ENCODE measurements at places on chromosomes 7 and 10. TPM values are rescaled to one million over a fixed set of nuclear protein-coding genes. Genes with fewer than 3 reads are reported as not detected.
A peak's percentile ranks its signal among the peaks of the same experiment; 100 is the strongest.

- H3K27ac ChIP-seq: no peak overlapping the region
- H3K36me3 ChIP-seq: no peaks in the 10 kb centered on the region
- H3K27me3 ChIP-seq: peaks cover 76% of the 10 kb centered on the region
- H3K4me3 ChIP-seq: no peak overlapping the region
- no peak for DNase-seq
Observed at GRCh38 chr7:50304911-50305582, 531 bp downstream of the IKZF1 start.

GRCh38 chr7:135697276-135698049 lies 30.5 kb downstream of the SLC13A4 start:
- no peak for DNase-seq
- no peak overlapping the region for H3K27ac ChIP-seq
- no peaks in the 10 kb centered on the region for H3K27me3 ChIP-seq
- 0 out of 2 replicates have a peak, but pooled peaks cover 11% of the 10 kb centered on the region for H3K36me3 ChIP-seq

DNA sequence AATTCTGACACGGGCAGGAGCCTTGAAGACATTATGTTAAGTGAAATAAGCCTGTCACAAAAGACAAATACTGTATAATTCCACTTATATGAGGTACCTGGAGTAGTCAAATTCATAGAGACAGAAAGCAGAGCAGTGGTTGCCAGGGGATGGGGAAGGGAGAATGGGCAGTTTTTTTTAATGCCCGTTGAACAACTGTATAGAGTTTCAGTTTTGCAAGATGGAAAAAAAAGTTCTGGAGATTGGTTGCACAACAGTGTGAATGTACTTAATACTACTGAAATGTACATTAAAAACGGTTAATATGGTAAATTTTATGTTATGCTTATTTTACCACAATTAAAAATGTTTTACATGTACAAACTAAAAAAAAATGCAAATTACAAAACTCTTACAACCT lies 63.6 kb upstream of the EFCAB10 start:
- H3K36me3 ChIP-seq: no peaks in the 10 kb centered on the region
- no peak overlapping the region for H3K4me3 ChIP-seq

DNA sequence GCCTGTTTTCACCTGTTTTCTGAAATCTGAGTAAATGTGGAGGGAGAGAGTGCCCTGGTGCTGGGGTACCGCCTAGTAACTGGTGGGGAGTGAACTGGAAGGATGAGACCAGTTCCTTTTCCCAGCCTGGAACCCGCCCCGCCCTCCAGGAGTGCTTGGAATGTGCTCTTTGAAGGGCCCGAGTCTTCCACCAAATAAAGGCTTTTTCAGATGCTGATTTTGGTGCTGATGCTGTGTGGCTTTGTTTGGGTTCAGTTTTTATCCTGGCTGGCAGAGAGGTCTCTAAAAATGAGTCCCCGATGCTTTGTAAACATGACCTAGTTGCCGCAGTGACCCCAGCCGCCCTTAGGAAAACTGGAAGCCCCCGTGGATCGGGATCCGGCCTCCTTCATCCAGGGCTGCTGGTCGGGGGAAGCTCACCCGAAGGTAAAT lies 25.9 kb downstream of the FOXK1 start:
- H3K27me3 ChIP-seq: no peaks in the 10 kb centered on the region
- peak overlapping the region; percentile 77 for H3K27ac ChIP-seq
- no peak overlapping the region for H3K4me3 ChIP-seq
- no peak for DNase-seq
- peaks cover 41% of the 10 kb centered on the region for H3K4me1 ChIP-seq

DNA sequence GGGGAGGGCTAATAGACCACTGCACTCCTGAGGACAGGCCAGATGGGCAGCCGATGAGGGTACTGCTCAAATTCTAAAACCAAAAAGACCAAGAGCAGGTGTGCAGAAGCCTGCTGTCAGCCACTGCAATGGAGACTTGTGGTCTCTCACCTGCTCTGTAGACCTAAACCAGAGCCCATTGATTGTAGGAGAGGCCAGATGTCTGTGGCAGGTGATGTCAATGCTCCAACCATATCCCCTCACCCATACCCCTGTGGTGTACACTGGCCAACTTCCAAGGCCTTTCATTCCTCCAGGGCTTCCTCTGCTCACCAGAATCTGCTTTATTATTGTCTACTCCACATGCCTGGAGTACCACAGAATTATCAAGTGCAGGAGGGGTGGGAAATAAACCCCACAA lies 116.9 kb upstream of the CHST15 start:
- no peak overlapping the region for H3K27ac ChIP-seq
- DNase-seq: no peak
- no peaks in the 10 kb centered on the region for H3K27me3 ChIP-seq
- no peaks in the 10 kb centered on the region for H3K36me3 ChIP-seq
- no peaks in the 10 kb centered on the region for H3K4me1 ChIP-seq

DNA sequence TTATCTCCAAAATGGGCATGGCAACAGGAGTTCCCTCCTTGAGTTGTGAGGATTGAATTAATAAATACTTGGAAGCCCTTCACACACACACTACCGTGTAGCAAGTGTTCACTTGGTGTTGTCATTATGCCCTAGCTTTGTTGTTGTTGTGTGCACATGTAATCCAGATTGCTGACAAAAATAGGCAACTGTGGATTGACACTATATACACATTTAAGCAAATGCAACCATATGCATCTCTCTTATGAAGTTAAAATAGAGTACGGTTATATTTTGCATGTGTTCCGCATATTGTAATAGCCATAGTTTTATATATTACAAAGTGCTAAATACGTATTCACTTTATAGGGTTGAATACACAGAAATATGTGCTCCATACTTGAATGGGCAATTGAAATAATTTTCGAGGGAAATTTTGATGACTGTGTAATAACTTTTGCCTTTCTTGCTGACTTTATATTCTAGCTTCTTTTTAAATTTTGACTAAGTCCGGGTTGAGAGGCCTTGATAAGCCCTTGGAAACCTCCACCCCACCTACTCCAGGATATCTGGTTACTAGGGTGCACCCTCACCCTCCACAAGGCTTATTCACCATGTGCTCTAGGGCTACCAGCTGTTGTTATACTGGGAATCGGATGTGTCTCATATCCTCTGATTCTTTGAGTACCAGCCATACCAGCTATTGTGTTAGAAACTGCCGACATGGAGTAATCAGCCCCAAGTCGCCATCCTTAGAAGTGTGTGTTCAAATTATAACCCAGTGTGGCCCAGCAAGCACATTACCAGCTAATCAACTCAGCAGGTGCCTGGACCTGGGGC lies 265.0 kb downstream of the CAMK1D start:
- no peaks in the 10 kb centered on the region for H3K4me1 ChIP-seq
- H3K27ac ChIP-seq: no peak overlapping the region
- no peaks in the 10 kb centered on the region for H3K36me3 ChIP-seq

- no peak for DNase-seq
- peaks cover 10% of the 10 kb centered on the region for H3K4me1 ChIP-seq
- no peak overlapping the region for H3K27ac ChIP-seq
Observed at GRCh38 chr10:30048768-30049517, 10.4 kb downstream of the JCAD start.

- H3K36me3 ChIP-seq: peaks cover 20% of the 10 kb centered on the region
- no peak for DNase-seq
- peaks cover 8% of the 10 kb centered on the region for H3K4me1 ChIP-seq
- no peak overlapping the region for H3K27ac ChIP-seq
Observed at GRCh38 chr7:127845522-127846214, 185.6 kb downstream of the LRRC4 start.

DNA sequence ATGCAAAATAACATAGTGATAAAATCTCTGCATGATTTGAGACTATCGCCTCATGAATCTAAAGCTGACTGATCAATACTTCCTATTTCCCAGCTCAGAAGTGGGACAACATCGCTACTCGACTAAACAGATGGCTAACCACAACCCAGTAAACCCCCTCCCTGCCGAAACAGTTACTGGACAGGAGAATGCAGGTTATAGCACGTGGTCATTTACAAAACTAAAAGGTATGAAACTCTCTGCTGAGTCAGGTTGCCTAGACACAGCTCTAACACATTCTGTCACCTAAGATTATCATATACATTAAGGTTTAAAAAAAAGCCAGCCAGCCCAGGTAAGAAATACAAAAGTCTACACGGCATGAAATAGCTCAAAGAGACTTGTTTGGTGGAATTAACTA lies 64.0 kb downstream of the CTBP2 start:
- no peaks in the 10 kb centered on the region for H3K36me3 ChIP-seq
- DNase-seq: no peak
- no peak overlapping the region for H3K27ac ChIP-seq
- H3K4me3 ChIP-seq: no peak overlapping the region

DNA sequence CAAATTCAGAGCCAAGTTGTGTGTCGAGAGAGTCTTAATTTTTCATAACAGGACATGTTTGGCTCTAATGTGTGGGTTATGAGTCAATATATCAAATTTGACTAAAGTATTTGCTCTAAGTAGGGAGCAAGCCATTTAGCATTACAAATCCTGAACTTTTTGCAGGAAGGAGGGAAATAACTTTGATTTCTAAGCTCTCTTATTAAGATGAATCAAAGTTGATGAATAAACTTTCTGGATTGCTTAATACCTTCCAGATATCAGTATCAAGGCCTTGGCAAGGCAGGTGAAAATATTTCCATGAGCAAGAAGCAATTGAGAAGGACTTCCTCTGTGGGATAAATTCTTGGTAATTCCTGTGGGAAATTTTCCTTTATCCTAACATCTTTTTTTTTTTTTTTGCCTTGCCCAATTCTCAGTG lies 258.8 kb downstream of the AHR start:
- H3K27me3 ChIP-seq: no peaks in the 10 kb centered on the region
- H3K4me3 ChIP-seq: peak overlapping the region; percentile 12
- H3K27ac ChIP-seq: peak overlapping the region; percentile 61
- peaks cover 35% of the 10 kb centered on the region for H3K4me1 ChIP-seq

- peak; percentile 92 for DNase-seq
- H3K27ac ChIP-seq: no peak overlapping the region
- no peak overlapping the region for H3K4me3 ChIP-seq
- no peaks in the 10 kb centered on the region for H3K27me3 ChIP-seq
- H3K36me3 ChIP-seq: no peaks in the 10 kb centered on the region
Observed at GRCh38 chr7:134174795-134175261, 47.7 kb downstream of the LRGUK start.

DNA sequence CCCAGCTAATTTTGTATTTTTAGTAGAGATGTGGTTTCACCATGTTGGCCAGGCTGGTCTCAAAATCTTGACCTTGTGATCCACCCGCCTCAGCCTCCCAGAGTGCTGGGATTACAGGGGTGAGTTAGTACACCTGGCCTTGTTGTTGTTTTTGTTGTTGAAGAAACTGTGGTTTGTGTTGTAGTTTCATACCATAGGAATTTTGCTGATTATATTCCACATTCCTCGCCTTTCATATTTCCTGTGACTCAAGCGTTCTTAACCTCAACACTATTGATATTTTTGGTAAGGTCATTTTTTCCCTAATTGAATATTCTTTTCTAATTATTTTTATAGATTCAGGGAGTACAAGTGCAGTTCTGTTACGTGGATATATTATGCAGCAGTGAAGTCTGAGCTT lies 16.7 kb downstream of the LIPF start:
- no peak overlapping the region for H3K4me3 ChIP-seq
- no peak for DNase-seq
- H3K4me1 ChIP-seq: no peaks in the 10 kb centered on the region
- no peaks in the 10 kb centered on the region for H3K36me3 ChIP-seq

- H3K4me1 ChIP-seq: no peaks in the 10 kb centered on the region
- no peak overlapping the region for H3K4me3 ChIP-seq
- H3K27ac ChIP-seq: no peak overlapping the region
- H3K27me3 ChIP-seq: no peaks in the 10 kb centered on the region
- DNase-seq: no peak
Observed at GRCh38 chr7:113141803-113142202, 23.4 kb upstream of the SMIM30 start.

Gene DPCD
- total RNA-seq: 29.2 TPM

Gene MSANTD7
- total RNA-seq: 13.8 TPM

Gene SPOCK2
- not detected for total RNA-seq

Gene SPACDR
- total RNA-seq: not detected

Gene IGFBP3
- 29,310 TPM for total RNA-seq

Measured in GM23248 (cell line).